ENCODE measurements at places on chromosomes 6 and 20. TPM values are rescaled to one million over a fixed set of nuclear protein-coding genes. Genes with fewer than 3 reads are reported as not detected.

DNA sequence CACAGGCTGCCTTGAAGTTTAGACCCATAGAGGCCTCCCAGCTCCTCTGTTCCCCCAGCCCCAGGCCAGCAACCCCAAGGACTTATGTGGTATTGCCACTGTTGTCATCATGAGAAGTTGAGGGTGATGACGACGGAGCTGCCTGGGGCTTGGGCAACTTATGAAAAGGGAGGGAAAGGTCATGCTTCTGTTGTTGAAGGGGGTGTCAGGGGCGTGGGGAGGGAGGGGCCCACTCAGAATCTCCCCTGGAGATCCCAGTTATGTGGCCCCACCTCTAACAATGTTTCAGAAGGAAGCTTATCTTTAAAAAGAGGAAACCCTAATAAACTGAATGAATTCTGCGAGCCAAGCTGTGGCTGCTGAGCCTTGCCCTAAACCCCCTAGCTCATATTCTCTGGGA lies 4.2 kb downstream of the ADTRP start:
- no peak for DNase-seq

DNA sequence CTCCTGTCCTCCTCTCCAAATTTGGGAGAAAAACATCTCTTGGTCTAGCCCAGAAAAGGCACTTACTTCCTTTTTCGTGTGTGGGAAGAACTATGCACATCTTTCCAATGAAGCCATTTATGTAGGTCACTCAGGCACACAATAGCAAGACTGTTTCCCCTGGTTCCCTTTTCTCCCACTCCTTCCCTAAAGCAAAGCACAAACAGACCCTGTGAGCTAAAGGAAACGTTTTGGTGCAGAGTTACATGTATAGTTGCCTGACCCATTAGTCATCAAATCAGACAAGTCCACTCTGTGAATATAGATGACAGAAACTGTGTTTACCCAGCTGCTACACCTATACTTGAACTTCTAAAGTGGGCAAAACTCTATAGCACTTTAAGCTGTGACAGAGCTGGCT lies 474.6 kb downstream of the COL12A1 start:
- DNase-seq, result no peak

GRCh38 chr6:3758842-3759144 lies 7.3 kb upstream of the PXDC1 start:
- DNase-seq, result no peak

- DNase-seq, result no peak
Measured at GRCh38 chr20:58140787-58141425, 87.5 kb downstream of the ANKRD60 start.

GRCh38 chr6:41466437-41466990 lies 79.7 kb upstream of the FOXP4 start:
- no peak for DNase-seq

GRCh38 chr20:54665812-54666211 lies 190.4 kb downstream of the DOK5 start:
- DNase-seq, result no peak

DNA sequence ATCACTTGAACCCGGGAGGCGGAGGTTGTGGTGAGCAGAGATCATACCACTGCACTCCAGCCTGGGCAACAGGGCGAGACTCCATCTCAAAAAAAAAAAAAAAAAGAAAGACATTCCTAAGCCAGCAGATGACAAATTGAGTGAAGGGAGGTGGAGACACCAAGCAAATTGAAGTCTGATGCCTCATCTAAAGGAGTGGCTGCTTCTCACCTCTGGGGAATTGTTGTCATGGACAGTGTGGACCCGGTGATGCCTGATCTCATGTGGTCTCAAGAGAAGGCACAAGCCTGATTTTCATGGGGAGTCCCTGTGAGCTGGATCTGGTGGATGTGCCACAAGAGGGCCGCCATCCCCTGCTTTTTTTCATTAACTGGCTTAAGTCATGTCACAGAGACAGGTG lies 272.0 kb downstream of the ZNF217 start:
- DNase-seq, result no peak

- DNase-seq, result peak; percentile 80
Measured at GRCh38 chr20:40506537-40506939, 182.5 kb downstream of the MAFB start.

- no peak for DNase-seq
Measured at GRCh38 chr6:150603176-150603575, 3.5 kb downstream of the PLEKHG1 start.

- DNase-seq, result no peak
Measured at GRCh38 chr6:45614488-45615285, 237.0 kb upstream of the SUPT3H start.

SNPH gene
- total RNA-seq, result 3.3 TPM

TRIM40 gene
- total RNA-seq, result not detected

Measured in SJSA1 (cell line).